C1 segment of cervical spinal cord (tissue), 14 donors: ENCODE measurements at places on chromosomes 3 and 15.
A peak's percentile ranks its signal among the peaks of the same experiment; 100 is the strongest.

DNA sequence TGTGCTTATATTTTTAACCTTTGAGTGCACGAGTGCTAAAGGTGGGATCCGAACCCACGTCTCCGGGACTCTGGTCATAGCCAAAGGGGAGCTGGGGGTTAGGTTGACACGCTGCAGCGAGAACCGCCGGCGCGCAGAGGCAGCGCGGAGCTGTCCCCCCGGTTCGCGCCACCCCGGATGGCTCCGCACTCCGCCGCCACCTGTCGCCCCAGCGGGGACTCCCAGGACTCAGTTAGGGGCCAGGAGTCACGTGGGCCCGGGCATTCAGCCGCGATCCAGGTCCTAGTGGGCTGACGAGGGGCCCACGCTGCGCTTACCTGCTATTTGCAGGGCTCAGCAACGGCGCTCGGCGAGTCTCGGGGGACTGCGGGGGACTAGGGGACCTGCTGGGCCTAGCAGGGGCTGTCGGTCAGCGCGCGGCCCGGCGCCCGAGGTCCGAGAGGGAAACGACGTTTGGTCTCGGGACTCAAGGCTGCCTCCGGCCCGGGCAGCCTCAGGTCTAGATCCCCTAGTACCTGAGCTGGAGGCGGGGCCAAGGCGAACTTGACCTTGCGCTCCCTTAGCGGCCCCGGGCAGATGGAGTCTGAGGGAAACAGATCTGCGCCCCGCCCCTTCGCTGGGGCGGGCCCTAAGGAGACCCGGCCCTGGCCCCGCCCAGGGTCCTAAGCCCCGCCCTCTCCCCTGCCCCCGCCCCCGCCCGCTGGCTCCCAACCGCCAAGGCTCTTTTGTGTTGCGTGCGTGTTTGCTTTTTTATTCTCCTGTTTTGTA lies at the start of gene NMNAT3:
TSS of gene NMNAT3 (minus strand) at position 585 of the 768 bp plus-strand sequence. CDS start 50,248 bp downstream, outside the sequence.
- DNase-seq = peak; percentile 29

DNA sequence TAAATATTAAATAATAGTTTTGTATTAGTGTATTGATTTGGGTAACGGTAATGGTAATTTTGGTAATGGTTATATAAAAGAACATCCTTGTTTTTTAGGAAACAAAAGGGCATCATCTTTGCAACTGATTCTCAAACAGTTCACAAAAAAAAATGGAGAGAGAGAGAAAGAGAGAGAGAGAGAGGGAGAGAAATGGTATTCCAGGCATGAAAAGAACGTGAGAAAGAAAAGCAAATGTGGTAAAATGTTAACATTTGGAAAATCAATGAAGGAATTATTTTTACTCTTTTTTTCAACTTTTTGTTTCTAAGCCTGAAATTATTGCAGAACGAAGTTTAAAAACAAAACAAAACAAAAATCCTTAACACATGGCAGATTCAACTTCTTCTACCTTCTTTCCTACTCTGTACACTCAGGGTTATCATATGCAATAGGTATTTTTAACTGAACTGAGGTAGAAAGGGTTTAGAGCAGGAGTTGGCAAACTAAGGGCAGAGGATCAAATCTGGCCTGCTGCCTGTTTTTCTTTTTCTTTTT lies 2.2 kb upstream of the GLB1 start:
- no peak for DNase-seq

DNA sequence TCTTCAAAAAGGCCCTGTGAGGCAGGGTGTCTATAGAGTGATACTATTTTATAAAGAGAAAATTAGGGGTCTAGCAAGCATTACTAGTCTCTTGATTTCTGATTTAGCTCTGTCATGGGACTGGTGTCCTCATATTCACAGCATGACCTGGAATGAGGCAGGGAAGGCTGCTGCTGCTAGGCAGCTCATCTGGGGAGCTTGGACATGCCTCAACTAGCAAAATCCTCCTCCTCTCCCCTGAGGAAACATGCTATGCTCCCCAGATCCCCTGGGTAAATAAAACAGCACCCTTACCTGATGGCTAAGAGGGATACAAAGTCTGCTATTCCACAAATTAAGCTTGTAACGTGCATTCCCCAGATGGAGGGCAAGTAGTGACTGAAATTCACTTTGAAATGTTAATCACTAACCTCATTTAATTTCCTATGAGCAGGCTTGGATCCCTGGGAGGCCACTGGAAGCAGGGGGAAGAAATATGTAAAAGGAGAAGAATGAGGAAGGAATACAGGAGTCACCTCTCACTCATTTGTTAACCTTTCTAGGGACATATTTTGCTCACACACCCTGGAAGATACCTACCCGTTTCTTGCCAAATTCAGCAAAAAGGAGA lies 709.4 kb downstream of the SQOR start:
- DNase-seq = no peak

DNA sequence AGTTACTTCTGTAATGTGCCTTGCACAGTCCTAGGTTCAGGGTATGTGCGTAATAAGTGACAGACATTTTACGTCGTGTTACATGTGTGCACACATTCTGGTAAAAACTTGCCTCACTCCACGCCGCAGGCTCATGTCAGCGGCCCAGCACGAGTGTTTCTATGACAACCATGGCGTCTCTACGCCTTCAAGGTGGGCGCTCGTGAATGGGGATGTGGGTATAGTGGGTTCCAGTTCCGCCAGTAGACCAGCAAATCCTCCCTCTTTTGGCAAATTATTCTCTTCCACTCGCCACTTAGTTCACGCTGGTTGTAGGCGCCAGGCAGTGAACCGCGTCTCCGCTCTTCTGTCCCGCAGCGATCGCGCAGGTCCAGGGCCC lies 40.3 kb downstream of the CHST14 start:
- no peak for DNase-seq

DNA sequence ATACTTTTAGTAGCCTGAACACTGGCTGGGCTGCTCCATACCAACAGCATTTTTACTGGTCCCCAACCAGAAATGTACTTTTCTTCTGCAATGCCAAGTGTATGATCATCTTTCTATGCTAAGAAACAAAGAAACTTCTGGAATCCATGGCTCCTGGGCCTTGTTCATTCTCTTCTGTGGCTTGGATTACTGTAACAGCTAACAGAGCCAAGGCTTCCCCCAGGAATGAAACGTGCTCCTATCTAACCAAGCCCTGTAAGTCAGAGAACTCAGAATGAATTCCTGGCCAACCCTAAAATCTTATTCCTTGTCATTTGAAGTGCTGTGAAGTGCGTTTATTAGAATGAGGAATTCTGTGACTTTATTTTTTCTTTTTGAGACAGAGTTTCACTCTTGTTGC lies 102.9 kb upstream of the RAD18 start:
- no peak for DNase-seq

DNA sequence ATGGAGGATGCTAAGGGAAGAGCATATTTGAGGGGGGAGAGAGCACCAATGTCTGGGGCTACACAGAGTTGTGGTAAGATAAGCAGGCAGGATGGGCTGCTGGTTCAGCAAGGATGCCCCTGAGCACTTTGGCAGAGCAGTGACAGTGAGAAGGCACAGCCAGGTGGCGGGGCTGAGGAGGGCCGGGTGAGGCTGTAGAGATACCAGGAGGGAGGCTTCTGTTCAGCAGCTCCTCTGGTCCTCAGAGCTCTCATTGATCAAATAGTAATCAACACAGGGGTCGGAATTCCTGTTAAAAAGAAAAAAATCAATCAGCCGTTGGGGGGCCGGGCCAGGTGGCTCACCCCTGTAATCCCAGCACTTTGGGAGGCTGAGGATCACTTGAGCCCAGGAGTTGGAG lies 11.5 kb upstream of the XIRP1 start:
- DNase-seq = no peak

- DNase-seq = no peak
Measured at GRCh38 chr15:41727143-41727542, 47.1 kb upstream of the MAPKBP1 start.

- DNase-seq = no peak
Measured at GRCh38 chr3:55090291-55090690, 162.4 kb upstream of the LRTM1 start.

DNA sequence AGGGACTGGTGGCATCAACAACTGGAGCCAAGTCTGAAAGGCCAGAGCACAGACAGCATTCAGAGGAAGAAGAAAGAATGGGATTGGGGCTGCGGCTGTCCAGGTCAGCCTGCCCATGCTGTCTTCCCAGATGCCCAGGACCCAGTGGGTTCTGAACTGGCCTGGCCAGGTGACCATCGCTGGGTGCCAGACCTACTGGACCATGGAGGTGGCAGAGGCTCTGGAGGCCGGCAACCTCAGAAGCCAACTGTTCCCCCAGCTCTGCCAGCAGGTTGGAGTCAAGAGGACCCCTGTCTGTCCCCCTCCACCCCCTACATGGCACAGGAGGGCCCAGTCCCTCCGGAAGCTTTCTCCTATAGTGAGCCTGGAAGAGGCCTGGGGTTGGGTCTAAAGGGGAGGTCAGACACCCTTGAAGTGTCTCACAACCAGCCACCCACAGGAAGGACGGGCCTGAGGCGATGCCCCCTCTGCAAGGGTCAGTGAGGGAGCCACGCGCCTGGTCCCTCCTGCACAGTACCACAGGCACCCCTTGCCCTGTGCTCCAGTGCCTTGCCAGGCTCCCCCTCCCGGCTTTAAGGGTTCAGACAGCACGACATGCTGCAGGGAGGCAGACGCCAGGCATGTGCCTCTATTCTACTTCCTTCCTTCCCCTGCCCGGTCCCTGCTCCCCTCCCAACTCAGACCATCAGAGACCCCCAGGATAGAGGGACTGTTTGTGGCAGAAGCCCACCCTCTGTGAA lies 43.2 kb downstream of the DNAH1 start:
- no peak for DNase-seq

- DNase-seq = no peak
Measured at GRCh38 chr15:59521443-59521842, 83.5 kb downstream of the FAM81A start.
